ENCODE measurements at places on chromosomes 7 and 10. TPM values are rescaled to one million over a fixed set of nuclear protein-coding genes. Genes with fewer than 3 reads are reported as not detected.
A peak's percentile ranks its signal among the peaks of the same experiment; 100 is the strongest.

RPEL1 gene
- total RNA-seq, result not detected

HSPB1 gene
- 189 TPM for total RNA-seq

C10orf143 gene
- total RNA-seq, result 0.29 TPM

ENO4 gene
- total RNA-seq, result 0.35 TPM

HOXA3 gene
- total RNA-seq, result 13.8 TPM

OPN4 gene
- not detected for total RNA-seq

NPY gene
- not detected for total RNA-seq

ABCB4 gene
- not detected for total RNA-seq

CDC14C gene
- not detected for total RNA-seq

DNA sequence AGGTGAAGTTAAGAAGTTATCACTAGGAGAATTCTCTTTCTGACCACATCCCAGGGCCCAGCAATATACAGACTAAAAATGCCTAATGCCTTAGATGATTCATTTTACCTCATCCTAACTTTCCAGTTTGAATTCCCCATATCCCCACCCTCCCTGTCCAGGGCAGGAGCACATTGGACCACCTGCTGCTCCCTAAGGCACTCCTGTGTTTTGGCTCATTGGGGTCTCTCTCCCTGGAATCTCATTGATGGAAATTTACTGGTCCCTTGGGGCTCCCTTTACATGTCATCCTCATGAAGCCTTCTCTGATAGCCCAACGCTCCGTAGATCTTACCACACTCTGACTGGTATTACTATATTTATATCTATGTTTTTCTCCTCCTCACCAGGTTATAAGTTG, 2.7 kb downstream of the IL2RA start:
- DNase-seq, result no peak

DNA sequence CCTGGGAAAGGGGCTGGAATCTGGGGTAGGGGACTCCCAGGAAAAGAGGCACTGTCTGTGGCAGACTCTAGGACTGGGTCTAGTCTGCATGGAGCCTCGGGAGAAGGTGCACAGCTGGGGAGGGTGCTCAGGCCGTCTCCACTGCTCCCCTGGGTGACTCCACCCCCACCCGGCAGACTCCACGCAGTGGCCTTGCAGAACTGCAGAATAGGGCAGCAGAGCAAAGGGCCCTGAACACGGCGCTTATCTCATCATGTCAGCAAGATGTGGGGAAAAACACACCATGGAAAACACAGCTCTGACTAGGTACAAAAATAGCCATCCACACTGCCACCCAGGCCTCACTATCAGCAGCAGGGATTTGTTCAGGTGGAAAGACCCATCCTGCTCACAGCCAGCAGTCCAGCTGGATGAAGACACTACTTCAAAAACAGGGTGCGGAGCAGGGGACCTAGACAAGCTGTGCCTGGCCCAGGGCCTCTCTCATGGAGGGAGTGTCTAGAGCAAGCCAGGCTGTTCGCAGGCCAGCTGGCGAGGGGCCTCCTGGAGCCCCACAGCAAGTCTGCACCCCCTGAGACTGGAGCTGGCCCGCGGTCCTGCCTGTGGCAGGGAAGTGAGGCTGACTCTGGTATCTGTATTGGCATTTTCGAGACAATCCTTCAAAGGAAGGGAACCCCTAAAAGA, 11.7 kb downstream of the MAT1A start:
- no peak for DNase-seq

GRCh38 chr10:128318366-128318765, 192.1 kb upstream of the MKI67 start:
- no peak for DNase-seq

GRCh38 chr7:80014511-80014910, 120.1 kb upstream of the GNAI1 start:
- DNase-seq, result peak; percentile 76

DNA sequence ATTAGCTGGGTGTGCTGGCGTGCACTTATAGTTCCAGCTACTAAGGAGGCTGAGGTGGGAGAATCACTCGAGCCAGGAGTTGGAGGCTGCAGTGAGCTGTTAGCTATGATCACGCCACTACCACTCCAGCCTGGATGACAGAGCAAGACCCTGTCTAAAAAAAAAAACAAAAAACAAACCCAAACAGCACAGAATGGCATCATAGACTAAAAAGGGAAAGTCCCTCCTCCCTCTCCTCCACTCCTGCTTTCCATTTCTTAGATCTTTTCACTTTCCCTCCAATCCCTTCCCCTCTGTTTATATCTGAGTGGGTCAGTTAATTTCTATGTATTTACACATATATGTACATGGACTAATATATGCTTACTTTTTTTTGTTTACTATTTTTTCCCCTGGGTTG, 10.4 kb upstream of the PIP4K2A start:
- DNase-seq, result no peak

GRCh38 chr10:58780476-58780875, 267.8 kb downstream of the BICC1 start:
- DNase-seq, result no peak

DNA sequence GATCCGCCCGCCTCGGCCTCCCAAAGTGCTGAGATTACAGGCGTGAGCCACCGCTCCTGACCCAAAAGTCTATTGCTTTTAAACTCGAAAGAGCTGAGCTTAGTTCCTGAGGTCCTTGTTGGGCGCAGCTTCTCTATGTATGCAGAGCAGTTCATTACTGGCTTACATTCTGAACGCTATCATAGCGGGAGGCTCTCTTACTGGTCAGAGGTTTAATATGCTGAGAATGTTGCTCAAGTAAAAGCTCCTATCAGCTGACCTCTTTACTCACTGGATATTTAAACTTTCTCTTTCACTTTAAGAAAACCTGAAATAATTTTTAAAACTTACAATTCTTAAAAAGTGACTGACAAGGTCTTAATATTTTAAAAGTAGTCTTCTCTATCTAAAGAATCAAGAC, 160.8 kb upstream of the WNT16 start:
- DNase-seq, result no peak

- peak; percentile 75 for DNase-seq
These were observed 172.6 kb downstream of the FAM107B start for GRCh38 chr10:14601872-14602725.

DNA sequence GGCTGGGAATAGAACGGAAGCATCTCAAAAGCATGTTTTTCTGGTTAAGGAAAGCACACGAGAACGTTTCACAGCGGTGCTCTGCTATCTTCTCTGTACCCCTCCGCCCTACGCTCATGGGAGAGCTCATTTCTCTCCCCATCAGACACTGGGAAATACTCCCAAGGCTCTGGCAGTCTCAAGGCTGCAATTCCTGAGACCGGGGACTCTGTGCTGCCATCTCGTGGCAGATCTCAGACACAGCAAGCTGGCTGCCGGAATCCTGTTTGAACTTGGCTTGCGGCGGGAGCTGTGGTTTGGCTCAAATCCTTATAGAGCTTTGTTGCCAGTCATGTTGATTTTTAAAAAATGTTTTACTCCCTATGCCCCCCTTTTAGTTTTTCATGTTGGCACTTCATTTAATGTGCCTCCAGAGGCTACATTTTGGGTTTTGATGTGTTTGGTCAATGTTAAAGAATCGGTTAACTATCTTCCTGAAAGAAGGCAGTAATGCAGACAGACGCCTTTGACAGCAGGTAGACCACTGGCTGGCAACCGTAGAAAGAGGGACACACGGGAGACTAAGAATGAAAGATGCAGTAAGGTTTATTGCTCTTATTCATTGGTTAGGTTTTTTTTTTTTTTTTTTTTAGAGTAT, 27.6 kb downstream of the BMPER start:
- DNase-seq, result peak; percentile 89

DNA sequence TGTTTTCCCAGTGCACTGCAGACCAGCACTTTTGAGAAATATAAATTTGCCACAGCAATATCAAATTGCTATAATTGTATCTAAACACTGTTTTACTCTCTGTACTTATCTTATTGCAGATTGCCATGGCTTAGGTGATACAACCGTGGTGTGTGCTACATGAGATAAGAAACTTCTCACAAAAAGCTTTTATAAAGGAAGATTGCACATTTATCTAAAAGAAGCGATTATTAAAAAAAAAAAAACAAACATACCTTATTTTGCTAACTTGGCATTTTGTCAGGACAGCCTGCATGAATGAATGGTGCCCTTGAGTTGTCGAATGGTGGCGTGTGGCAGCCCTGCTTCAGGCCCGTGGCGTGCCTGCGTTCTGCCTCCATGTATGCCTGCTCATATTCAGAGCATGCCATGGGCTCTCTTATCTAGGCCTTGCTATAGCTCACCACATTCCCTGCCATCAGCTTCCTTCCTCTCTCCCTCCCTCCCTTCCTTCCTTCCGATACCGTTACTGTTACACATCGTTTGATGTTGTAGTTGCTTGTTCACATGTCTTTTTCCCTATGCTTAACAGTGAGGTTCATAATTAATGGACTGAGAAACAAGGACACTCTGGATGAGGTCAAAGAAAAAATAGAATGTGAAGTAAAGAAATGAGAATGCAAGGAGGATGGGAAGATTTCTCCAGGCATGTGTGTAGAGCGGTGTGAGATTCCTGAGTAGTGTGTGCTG, 34.9 kb downstream of the PRKAR2B start:
- no peak for DNase-seq

All from PC-3 (cell line).